ENCODE measurements at places on chromosomes 3 and 15. TPM values are rescaled to one million over a fixed set of nuclear protein-coding genes. Genes with fewer than 3 reads are reported as not detected.

SLC28A2 gene
- total RNA-seq, result not detected

BFSP2 gene
- total RNA-seq, result not detected

CIP2A gene
- total RNA-seq, result 3.5 TPM

PATL2 gene
- total RNA-seq, result 2.2 TPM

CELF6 gene
- total RNA-seq, result 2.6 TPM

MYL3 gene
- 6.2 TPM for total RNA-seq

SPRED1 gene
- total RNA-seq, result 22.3 TPM

ROBO1 gene
- 23.6 TPM for total RNA-seq

DLEC1 gene
- 1.1 TPM for total RNA-seq

ACTL6A gene
- 58.1 TPM for total RNA-seq

ALG3 gene
- 46.5 TPM for total RNA-seq

CFAP20DC gene
- 2.4 TPM for total RNA-seq

PRICKLE2 gene
- 44.5 TPM for total RNA-seq

DNA sequence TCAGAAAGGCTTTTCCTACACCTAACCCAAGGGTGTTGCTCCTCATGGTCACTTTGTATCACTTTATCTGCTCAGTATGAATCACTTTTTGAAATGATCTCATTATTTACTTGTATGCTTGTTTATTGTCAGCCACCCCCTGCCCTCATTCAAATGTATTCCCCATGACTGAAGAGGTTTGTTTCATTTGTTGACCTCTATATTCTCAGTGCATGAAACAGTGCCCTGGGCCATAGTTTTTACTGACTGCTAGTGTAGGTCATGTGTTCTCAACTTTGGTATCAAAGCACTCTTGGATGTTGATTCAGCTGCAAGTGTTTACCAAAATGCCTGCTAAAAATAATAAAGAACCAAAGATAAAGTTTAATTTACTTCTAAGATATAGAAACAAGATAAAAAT is 381.7 kb upstream of the ARPP21 start:
- H3K4me1 ChIP-seq, result no peaks in the 10 kb centered on the region
- no peaks in the 10 kb centered on the region for H3K36me3 ChIP-seq
- no peaks in the 10 kb centered on the region for H3K27me3 ChIP-seq
- no peak overlapping the region for H3K27ac ChIP-seq
- no peak overlapping the region for H3K4me3 ChIP-seq

- no peak overlapping the region for H3K27ac ChIP-seq
- no peak overlapping the region for H3K4me3 ChIP-seq
- no peaks in the 10 kb centered on the region for H3K36me3 ChIP-seq
Measured at GRCh38 chr3:21647961-21648360, 103.0 kb downstream of the ZNF385D start.

- peak overlapping the region; percentile 65 for H3K27ac ChIP-seq
- no peak overlapping the region for H3K4me3 ChIP-seq
- H3K36me3 ChIP-seq, result no peaks in the 10 kb centered on the region
- no peaks in the 10 kb centered on the region for H3K27me3 ChIP-seq
- peaks cover 6% of the 10 kb centered on the region for H3K4me1 ChIP-seq
- no peak for DNase-seq
Measured at GRCh38 chr15:90231028-90232017, 2.4 kb downstream of the CIB1 start.

GRCh38 chr3:50539356-50540286 is 27.9 kb downstream of the C3orf18 start:
- peak; percentile 65 for DNase-seq
- H3K36me3 ChIP-seq, result no peaks in the 10 kb centered on the region
- no peak overlapping the region for H3K27ac ChIP-seq
- H3K27me3 ChIP-seq, result no peaks in the 10 kb centered on the region
- H3K4me1 ChIP-seq, result no peaks in the 10 kb centered on the region
- H3K4me3 ChIP-seq, result no peak overlapping the region

- H3K36me3 ChIP-seq, result no peaks in the 10 kb centered on the region
- H3K4me3 ChIP-seq, result no peak overlapping the region
- H3K27ac ChIP-seq, result no peak overlapping the region
- no peaks in the 10 kb centered on the region for H3K27me3 ChIP-seq
Measured at GRCh38 chr15:39270221-39270855, 310.5 kb upstream of the THBS1 start.

- H3K27ac ChIP-seq, result no peak overlapping the region
- DNase-seq, result no peak
- no peaks in the 10 kb centered on the region for H3K36me3 ChIP-seq
Measured at GRCh38 chr15:55008421-55008820, 188.3 kb downstream of the RSL24D1 start.

GRCh38 chr3:1230920-1231319 is 138.1 kb downstream of the CNTN6 start:
- no peaks in the 10 kb centered on the region for H3K4me1 ChIP-seq
- no peaks in the 10 kb centered on the region for H3K27me3 ChIP-seq
- DNase-seq, result no peak
- H3K36me3 ChIP-seq, result no peaks in the 10 kb centered on the region
- H3K27ac ChIP-seq, result no peak overlapping the region

- H3K27me3 ChIP-seq, result no peaks in the 10 kb centered on the region
- no peak overlapping the region for H3K27ac ChIP-seq
- H3K4me1 ChIP-seq, result no peaks in the 10 kb centered on the region
- no peaks in the 10 kb centered on the region for H3K36me3 ChIP-seq
- DNase-seq, result no peak
- no peak overlapping the region for H3K4me3 ChIP-seq
Measured at GRCh38 chr3:152937234-152937633, 102.3 kb downstream of the P2RY1 start.

DNA sequence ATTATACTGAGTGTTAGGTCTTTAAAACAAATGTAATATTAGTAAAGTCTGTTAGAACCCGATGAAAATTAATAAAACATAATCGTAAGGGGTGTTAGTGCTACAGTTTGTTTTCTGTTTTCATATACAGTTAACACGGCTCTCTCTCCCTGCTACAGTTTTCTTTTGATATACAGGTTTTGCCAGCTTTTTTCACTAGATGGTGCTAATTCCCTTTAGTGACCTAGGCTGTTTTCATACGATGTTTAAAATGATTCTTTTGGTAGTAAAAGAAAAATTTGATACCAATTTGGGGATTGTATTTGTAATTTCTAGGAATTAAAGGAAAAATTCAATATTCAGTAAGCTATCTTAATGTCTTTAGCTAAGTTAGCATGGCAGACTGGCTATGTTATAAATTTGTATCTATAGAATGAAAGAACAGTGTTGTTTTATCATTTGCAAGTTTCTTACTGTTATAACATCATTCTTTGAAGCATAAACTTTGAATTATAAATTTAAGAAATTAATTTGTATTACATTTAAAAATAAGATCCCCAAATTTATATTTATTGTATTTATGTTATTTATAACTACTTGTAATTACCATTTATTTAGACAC is 11.5 kb downstream of the APH1B start:
- no peak overlapping the region for H3K27ac ChIP-seq
- H3K4me1 ChIP-seq, result no peaks in the 10 kb centered on the region
- no peak overlapping the region for H3K4me3 ChIP-seq
- no peaks in the 10 kb centered on the region for H3K36me3 ChIP-seq
- DNase-seq, result no peak

- H3K27ac ChIP-seq, result no peak overlapping the region
- H3K4me1 ChIP-seq, result no peaks in the 10 kb centered on the region
- H3K27me3 ChIP-seq, result no peaks in the 10 kb centered on the region
- H3K4me3 ChIP-seq, result no peak overlapping the region
- no peaks in the 10 kb centered on the region for H3K36me3 ChIP-seq
- DNase-seq, result no peak
Measured at GRCh38 chr3:110420158-110420641, 651.4 kb upstream of the NECTIN3 start.

DNA sequence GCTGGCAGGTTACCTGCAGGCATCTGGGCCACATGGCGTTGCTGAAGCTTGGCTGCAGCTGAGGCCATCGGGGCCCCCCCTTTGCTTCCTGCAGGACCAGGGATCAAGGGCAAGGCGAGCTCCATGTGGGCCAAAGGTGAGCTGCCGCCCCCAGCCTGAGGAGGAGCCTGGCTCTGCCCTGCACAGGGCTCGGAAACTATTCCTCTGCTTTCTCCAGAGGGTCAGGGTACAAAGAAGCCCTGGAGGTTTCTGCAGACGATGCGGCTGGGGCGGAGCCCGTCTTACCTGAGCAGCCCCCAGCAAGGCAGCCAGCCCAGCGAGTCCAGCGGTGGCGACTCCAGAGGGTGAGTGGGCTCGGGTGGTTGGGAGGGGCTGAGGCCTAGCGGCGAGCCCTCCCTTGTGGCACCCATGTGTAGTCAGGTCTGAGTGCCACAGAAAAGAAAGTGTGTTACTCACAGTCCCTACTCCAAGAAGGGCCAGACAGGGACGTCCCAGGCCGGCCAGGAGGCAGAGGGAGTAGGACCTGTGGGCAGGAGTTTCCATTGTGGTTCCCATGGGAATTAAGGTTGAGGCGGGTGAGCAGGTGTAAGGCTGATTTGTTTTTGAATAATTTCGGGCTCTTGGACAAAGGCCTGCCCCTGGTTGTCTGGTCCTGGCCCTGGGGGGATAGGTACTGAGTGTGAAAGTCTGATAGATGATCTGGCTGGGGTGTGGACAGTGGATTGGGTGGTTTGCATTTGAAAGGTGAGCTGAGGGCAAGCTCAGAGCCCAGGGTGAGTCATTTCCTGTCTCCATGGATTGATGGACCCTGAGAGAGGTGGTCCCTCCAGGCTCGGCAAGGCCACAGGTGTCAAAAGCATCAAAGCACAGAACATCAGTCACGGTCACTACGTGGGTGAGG is 25.4 kb downstream of the CFAP100 start:
- H3K27me3 ChIP-seq, result peaks cover 34% of the 10 kb centered on the region
- H3K4me1 ChIP-seq, result no peaks in the 10 kb centered on the region
- DNase-seq, result peak; percentile 39
- H3K36me3 ChIP-seq, result no peaks in the 10 kb centered on the region
- H3K4me3 ChIP-seq, result no peak overlapping the region

DNA sequence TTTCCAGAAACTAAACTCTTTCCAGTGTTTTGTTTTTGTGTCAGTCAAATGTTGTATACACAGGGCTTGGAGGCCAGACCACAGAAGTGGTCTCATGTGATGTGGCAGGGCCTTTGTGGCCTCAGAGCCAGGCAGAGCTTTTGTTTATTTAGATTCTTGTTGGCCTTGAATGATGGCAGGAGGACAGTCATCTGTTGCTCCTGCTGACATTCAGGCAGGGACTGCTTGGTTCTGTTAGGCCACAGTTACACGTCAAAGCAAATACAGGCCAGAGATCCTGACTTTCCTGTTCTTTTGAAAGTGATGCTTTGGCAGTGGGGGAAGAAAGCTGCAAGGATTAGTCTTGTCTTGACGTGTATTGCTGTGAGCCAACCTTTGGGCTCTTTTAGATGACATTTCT is 325.1 kb downstream of the CACNA2D3 start:
- no peak overlapping the region for H3K4me3 ChIP-seq
- no peak overlapping the region for H3K27ac ChIP-seq
- no peak for DNase-seq
- no peaks in the 10 kb centered on the region for H3K4me1 ChIP-seq
- no peaks in the 10 kb centered on the region for H3K27me3 ChIP-seq

GRCh38 chr3:133833880-133834620 is 28.4 kb downstream of the SRPRB start:
- DNase-seq, result no peak
- H3K27ac ChIP-seq, result no peak overlapping the region
- H3K4me1 ChIP-seq, result no peaks in the 10 kb centered on the region
- H3K36me3 ChIP-seq, result no peaks in the 10 kb centered on the region

DNA sequence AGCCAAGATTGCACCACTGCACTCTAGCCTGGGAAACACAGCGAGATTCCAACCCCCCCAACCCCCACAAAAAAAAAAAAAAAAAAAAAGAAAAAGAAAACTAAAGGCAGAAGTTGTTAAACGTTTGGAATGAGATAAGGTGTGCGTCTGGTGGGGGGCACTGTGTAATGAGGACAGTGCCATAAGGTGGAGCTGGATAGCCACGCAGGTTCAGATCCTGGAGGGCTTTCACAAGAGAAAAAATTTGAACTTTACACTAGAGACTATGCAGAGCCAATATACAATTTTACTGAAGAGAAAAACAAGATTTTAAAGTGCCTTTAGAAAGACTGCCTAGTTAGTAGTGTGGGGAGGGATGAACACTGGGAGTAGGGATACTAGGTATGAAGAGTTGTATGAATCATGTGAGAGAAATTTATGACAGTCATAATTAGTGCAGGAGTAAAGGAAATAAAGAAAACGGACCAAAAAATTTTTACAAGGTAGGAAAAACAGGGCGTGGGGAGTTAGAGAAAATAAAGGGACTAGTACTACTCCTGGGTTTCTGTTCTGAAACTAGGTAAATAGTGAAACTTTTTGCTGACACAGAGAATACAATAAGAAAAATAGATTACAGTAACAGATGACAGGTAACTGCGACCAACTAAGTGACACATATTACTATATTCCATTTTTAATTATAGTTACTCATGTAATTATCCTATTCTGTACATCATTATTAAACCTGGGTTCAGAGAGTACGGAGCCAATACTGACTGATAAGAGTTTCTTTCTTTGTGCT is 108.1 kb downstream of the PEAK1 start:
- no peaks in the 10 kb centered on the region for H3K4me1 ChIP-seq
- no peaks in the 10 kb centered on the region for H3K36me3 ChIP-seq
- H3K4me3 ChIP-seq, result no peak overlapping the region
- no peak overlapping the region for H3K27ac ChIP-seq
- H3K27me3 ChIP-seq, result no peaks in the 10 kb centered on the region

DNA sequence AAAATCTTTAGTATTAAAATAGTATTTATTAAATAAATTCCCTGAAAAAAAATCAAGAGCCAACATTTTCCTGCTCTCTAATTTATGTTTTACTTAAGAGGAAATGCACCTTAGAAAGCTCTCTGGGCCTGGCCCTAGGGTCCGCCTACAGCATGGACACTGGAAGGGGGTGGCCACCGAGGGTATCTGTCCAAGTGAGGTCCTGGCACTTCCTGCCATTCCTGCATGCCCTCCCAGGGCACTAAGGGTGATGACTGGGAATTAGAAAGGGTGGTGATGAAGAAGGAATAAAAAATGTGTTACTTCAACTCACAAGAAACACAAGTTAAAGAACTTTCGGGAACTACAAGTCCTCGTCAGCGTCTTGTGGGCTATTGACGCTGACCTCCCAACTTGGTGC is 92.8 kb downstream of the MAGI1 start:
- H3K36me3 ChIP-seq, result no peaks in the 10 kb centered on the region
- no peak for DNase-seq

- no peaks in the 10 kb centered on the region for H3K4me1 ChIP-seq
- H3K27ac ChIP-seq, result no peak overlapping the region
- H3K4me3 ChIP-seq, result no peak overlapping the region
- H3K27me3 ChIP-seq, result no peaks in the 10 kb centered on the region
- DNase-seq, result no peak
Measured at GRCh38 chr3:149886957-149887356, 73.9 kb downstream of the RNF13 start.

GRCh38 chr3:46897829-46898320 is 20.4 kb downstream of the PTH1R start:
- no peaks in the 10 kb centered on the region for H3K36me3 ChIP-seq
- no peak overlapping the region for H3K4me3 ChIP-seq
- no peak overlapping the region for H3K27ac ChIP-seq
- no peak for DNase-seq

Data from breast epithelium (tissue), 4 donors.